Stimulated activated CD8-positive, alpha-beta memory T cell treated with anti-CD3 and anti-CD28 coated beads, Interleukin-4, amount 100 ng/mL, for 1 hour (primary cell): ENCODE measurements at places on chromosomes 4 and X.

- DNase-seq, result no peak
These were observed 33.7 kb downstream of the ARHGAP24 start for GRCh38 chr4:85508654-85509053.

GRCh38 chrX:31199056-31199839 lies 127.4 kb upstream of the FTHL17 start:
- DNase-seq, result no peak

GRCh38 chr4:10050261-10050661 lies 29.0 kb upstream of the SLC2A9 start:
- DNase-seq, result no peak

DNA sequence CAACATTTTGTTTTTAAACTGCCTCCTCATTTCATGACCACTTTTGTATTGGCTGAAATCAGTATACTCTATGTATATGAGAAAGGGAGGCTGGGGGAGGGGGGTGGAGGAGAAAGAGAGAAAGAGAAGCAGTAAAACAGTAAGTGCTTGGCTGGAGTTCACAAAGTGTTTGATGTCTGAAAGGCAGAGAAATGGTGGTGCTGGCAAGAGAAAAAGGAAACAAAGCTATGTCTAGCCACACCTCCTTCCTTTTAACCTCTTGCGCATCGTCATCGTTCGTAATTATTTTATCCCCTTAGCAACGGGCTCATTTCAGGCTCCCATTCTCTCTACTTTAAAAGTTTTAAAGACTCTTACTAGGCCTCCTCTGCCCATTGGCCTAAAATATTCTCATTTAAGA lies 25.6 kb downstream of the RPA4 start:
- DNase-seq, result no peak

DNA sequence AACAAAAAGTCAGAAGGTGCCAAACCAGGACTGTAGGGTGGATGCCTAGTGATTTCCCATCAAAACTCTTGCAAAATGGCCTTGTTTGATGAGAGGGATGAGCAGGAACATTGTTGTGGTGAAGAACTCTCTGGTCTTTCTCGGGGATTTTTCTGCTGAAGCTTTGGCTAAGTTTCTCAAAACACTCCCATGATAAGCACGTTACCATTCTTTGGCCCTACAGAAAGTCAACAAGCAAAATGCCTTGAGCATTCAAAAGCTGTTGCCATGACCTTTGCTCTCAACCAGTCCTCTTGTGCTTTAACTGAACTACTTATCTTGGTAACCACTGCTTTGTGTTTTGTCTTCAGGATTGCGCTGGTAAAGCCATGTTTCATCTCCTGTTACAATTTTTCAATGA lies 3.0 kb upstream of the SEC31A start:
- DNase-seq, result no peak

DNA sequence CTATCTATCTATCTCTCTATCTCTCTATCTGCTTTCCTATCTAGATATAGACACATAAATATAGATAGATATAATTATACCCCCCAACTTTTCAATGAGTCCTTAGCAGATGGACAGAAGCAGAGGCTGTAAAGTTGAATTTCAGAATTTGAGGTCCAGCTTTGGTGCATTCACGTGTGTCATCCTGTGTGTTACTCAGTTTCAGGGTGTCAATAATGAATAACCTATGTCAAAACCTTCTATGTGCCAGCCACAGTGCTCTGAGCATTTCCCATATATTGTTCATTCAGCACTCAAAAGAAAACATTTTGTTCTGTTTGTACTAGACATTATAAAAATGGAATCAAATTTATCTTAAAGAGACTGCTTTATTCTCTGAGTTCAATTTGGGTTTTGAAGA lies 310.0 kb downstream of the ARHGAP24 start:
- DNase-seq, result no peak

- DNase-seq, result no peak
These were observed 18.3 kb upstream of the USP27X start for GRCh38 chrX:49860867-49861535.

- DNase-seq, result no peak
These were observed 3.6 kb downstream of the STARD8 start for GRCh38 chrX:68651110-68651509.

GRCh38 chrX:33434256-33435092 lies 223.1 kb upstream of the DMD start:
- DNase-seq, result no peak

GRCh38 chr4:24924309-24924781 lies 11.5 kb upstream of the CCDC149 start:
- no peak for DNase-seq

GRCh38 chrX:40502688-40503087 lies 78.1 kb upstream of the ATP6AP2 start:
- no peak for DNase-seq

GRCh38 chrX:50471390-50471789 lies 765 bp upstream of the DGKK start:
- DNase-seq, result no peak

GRCh38 chr4:170853422-170854021 lies 763.8 kb upstream of the AADAT start:
- no peak for DNase-seq

DNA sequence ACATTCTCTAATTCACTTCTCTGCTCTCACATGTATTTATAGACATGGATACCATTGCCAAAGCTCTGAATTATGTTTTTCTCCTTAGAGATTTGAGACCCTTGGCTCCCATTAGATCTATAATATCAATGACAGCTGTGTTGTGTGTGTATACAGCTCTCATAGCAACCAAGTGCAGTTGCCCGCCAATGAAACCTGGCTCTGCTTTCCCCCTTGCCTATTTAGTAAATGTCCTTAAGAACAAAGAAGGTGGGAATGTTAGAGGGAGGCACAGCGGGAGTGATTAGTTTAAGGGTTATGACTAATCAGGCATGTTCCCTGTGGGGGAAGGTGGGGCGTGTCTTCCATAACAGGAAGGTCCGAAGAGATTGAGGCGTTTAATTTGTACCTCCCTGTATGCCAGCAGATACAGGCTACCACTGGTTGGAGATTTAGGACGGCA lies 100.5 kb upstream of the TBC1D9 start:
- DNase-seq, result no peak

GRCh38 chrX:4935846-4936245 lies 1222.4 kb upstream of the PRKX start:
- DNase-seq, result no peak

- DNase-seq, result no peak
These were observed 552.9 kb upstream of the EPHA5 start for GRCh38 chr4:66223068-66223703.

GRCh38 chrX:276581-277201 lies 4.5 kb upstream of the PLCXD1 start:
- DNase-seq, result no peak

DNA sequence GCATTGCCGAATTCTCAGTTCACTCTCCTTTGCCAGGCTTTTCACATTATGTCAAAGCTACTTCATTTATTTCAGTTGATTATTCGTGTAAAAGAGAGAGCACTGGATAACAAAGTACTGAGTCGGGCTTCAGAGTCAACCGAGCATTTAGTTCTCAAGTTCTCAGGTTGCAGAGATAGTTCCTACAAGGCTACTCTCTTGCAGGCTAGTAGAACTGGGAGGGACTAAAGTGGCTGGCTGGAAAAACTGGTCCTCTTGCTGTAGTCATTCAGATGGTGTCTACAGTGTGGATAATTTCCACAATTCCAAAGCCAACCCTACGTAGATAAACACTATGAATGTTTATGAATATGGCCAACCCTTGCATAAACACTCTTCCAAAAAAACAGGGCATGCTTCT lies 4.6 kb upstream of the CCNG2 start:
- DNase-seq, result no peak

DNA sequence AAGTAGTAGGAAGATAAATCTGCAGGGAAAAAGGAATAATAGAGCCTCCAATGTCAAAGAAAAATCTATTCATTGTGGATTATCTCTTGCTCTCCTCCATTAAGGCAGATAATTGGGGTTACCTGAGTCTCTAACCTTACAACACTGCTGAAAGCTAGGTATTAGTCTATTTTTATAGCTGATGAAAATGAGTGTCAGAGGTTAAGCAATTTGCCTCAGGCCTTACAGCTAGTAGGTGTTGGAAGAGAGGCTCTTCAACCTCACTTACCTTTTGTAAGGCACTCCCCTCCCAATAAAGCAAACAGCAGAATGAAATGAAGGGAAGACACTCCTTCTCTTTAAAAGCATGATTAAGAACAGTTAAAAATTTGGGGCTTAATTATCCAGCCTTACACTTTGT lies 45.4 kb upstream of the GAB1 start:
- DNase-seq, result no peak

DNA sequence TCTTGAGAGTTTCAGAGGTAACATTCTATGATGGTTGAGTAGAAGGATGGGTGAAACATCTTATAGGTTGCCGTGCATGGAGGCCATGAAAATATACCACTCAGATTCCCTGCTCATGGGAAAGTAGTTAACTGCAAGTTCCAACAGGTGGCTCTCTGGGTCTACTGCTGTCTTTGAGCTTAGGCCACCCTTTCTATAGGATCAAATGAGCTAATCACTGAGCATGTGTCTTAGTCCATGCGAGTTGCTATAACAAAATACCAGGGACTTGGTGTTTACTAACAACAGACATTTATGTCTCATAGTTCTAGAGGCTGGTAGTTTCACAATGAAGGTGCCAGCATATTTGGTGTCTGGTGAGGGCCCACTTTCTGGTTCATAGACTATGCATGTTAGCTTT lies 144.8 kb upstream of the UNC5C start:
- DNase-seq, result no peak

DNA sequence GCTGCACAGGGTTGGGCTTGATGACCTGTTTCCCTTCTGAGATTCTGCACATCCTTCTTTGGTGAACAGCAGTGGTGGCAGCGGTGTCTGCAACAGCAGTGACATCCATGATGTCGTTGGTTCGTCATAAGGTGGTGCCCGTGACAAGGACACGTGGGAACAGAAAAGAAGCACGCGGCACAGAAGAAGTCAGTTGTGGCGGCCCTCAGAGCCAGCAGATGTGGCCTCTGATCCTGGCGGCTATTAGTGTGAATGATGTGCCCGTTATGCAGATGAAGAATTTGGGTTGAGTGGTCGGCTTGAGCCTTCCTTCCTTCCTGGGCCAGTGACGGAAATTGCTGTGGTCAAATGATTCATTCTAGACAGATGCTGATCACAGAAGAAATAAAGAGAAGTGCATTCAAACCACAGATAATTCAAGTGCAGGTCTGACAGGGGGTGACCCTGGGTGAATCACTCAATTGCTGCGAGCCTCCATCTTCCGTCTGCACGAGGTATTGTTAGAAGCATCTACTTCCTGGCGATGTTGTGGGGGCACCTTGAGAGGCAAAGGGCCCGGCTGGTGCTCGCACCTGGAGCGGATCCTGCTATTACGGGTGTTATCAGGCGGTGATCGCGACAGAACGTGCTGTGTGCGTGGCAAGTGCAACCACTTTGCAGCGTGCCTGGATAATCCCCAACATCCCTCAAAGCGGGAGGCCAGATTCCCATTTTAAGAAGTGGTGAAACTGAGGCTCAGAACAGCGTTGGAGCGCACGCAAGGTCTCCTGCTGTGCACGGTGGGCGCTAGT lies 215.2 kb upstream of the PSAPL1 start:
- DNase-seq, result peak; percentile 23
